Stimulated activated CD4-positive, alpha-beta T cell treated with anti-CD3 and anti-CD28 coated beads, Interleukin-1b, Interleukin-23, amount 100 ng/mL, for 1 hour (primary cell): ENCODE measurements at places on chromosomes 16 and 17.
A peak's percentile ranks its signal among the peaks of the same experiment; 100 is the strongest.

- no peak for DNase-seq
Measured at GRCh38 chr17:62658136-62658920, 30.9 kb downstream of the MRC2 start.

DNA sequence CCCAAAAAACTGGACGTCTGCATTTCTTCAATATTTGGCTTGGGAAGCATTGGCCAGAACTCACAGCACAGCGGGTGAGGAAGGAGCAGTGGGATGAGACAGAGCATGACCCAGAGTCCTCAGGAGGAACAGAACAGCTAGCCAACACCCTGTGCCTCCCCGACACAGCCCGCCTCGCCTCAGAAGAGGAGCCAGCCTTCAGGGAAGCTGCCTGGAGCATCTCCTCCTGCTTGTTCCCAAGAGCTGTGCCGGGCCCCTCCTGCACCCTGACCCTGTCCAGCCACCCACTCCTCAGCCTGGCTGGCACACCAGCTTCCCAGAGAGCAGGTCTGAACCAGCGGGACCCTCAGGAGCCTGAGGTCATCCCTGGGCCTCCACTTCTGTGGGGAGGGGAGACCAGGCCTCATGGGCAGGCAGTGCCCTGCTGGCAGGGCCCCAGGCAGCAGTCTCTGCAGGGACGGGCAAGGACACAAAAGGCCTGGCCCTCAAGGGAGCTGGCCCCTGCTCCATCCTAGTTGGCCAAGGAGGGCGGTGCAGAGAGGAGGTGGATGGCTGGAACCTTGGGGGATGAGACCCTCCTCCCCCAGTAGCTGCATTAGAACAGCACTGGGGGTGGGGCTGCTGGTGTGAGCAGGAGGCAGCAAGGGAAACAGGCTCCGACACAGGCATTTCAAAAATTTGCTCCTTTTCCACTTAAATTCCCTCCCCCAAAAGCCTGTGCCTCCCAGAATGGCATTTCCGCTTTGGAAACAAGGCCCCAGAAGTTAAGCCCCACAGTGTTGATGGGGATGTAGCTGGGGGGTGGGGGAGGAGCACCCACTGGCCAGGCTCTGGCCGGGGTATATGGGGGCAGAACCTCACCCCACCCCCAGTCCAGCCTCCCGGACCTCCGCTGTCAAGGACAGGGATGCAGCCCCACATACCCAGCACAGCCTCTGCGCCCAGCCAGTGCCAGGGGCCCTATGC, 1.8 kb upstream of the BCAR1 start:
- DNase-seq, result no peak

GRCh38 chr16:1700246-1700645, 5.7 kb upstream of the MAPK8IP3 start:
- no peak for DNase-seq

DNA sequence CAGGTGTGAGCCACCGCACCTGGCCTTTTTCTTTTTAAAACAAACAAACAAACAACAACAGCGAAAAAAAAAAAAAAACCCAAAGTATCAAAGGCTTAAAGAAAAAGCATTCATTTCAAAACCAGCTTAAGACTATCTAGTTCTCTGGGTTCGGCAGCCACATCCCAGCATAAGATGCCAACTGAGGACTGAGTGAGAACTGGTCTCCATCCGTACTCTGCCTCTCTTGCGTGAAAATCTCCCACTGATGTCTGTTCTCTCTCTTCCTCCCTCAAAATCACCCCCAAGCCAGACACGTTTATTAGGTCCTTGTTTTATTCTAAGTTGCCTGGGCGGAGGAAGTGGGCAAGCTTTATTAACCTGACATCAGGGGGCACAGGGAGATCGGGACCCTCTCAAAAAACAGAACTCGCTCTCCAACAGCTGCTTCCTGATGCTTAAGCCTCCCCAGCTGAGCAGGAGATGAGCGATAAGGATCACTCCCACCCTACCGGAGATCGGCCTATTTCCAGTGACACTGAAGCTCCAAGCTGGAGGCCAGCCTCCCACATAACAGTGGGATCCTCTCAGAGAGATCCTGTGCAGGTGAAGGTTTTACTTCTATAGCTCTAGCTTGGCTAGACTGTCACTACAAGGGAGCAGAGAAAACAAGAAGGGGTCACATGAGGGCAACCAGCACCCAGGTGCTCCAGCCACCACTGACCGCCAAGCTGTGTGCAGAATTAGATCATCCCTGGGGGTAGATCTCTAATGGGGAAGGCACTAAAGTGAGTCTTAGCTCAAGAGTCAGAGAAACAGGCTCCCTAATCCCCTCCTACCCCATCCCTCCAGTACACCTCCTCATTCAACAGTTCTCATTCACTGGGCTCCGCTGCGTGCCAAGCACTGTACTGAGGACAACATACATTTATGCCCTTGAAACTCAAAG, 13.6 kb downstream of the CDC42EP4 start:
- no peak for DNase-seq

DNA sequence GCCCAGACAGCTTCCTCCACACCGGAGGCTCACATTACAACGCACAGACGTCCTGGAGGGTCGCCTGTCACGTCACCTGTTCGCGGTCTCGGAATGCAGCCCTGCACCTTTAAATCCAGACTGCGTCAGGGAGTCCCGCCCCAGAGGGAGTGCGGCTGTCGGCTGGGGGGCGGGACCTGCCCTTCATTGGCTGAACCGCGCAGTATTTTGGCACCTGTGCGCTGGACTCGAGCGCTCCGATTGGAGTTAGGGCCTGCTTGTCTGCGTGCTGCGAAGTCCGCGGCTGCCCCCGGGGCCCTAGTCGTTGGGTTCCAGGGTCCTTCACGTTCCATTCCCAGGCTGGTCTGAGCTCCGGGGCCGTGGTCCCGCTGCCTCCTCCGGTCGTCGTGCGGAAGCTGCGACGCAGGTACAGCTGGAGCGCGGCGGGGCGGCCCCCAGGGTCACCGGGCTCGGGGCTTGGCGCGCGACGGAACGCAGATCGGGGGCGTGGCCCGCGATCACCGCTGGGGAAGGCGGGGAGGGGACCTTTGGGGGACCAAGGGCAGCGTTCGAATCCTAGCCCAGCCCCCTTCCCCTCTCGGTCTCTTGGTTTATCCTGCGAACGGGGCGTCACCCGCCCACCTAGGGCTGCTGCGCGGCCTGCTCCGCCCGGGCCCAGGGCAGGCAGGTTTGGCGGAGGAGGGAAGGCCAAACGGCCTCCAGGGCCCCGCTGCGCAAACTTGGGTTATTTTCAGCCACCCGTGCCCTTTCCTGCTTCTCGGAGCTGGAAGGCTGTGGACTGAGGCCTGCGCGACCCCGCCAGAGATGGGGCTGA, at the start of gene MIEF2:
TSS of gene MIEF2 (plus strand) at position 331 of the 814 bp plus-strand sequence. CDS start 2,059 bp downstream, outside the sequence.
- peak; percentile 73 for DNase-seq

DNA sequence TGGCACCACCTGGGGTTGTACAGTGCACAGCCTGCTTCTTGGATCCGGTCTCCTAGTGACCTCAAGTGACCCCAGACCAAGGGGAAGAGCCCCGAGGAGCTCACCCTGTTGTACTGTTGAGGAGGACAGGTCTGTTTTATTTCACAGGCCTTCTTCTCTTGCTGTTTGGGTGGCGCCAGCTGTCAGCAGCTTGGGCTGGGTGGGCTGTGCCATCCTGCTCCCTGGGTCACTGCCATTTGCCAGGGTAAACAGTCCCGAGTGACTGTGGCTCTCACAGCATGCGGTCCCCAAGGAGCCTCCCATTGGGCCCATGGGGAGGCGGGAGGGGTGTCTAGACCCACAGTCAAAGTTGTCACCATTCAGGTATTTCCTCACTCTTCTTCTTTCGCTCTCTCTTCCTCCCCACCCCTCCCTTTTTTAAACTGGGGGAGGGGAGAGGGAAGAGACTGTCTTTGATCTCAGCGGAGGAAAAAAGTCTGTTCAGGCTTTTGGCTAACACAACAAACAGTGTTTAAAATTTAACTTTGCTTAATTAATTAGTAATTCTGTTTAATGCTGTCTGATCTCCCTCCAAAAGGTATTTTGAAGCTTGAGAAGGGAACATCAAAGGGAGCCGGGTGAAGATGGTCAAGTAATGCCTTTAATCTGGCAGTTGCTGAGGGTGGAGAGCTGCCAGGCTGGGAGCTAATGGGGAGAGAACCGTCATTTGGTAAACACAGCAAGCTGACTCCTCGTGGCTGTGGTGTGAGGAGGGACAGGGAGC, 64.0 kb downstream of the SNX20 start:
- no peak for DNase-seq

GRCh38 chr17:50173335-50173941, 7.6 kb downstream of the SGCA start:
- no peak for DNase-seq

DNA sequence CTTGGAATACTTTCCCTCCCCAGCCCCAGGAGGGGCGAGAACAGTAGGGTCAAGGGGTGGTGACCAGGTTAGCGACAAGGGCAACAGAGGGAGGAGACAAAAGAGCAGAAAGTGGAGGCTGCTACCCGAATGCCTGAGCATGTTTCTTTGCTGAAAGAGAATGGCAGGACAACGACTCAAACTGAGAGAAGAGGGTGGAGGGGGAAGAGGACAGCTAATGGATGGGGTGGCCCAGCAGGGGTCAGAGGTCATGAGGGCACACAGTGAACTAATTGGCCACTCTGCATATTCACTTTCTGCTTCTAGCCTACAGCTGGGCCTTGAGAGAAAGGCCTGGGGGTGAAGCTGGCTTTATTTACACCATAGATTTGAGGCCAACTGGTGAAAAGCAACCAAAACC, 19.1 kb upstream of the DDX52 start:
- DNase-seq, result no peak

GRCh38 chr17:6815775-6816174, 15.8 kb downstream of the TEKT1 start:
- no peak for DNase-seq

GRCh38 chr17:28385406-28385805, 13.9 kb downstream of the SARM1 start:
- no peak for DNase-seq

DNA sequence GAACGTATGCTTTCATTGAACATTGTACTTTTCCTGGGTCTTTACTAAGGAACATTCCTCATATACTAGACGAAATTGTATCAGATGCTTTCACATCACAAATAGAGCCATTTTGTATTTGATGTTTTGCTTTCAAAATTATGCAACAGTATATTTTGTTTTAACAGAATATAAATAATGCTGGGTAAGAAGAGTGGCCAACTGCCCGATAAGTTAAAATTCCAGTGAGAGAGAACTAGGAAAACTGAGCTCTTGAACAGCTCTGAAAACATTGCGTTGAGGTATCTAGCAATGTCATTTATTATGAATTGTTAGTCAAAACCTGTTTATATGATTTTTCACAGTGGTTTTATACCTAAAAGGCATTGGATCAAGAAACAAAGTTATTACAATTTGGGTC, 50.8 kb downstream of the USP10 start:
- DNase-seq, result no peak

- no peak for DNase-seq
Measured at GRCh38 chr17:50692448-50693035, 15.2 kb downstream of the ANKRD40 start.

- no peak for DNase-seq
Measured at GRCh38 chr16:54779549-54779948, 151.1 kb upstream of the IRX5 start.

DNA sequence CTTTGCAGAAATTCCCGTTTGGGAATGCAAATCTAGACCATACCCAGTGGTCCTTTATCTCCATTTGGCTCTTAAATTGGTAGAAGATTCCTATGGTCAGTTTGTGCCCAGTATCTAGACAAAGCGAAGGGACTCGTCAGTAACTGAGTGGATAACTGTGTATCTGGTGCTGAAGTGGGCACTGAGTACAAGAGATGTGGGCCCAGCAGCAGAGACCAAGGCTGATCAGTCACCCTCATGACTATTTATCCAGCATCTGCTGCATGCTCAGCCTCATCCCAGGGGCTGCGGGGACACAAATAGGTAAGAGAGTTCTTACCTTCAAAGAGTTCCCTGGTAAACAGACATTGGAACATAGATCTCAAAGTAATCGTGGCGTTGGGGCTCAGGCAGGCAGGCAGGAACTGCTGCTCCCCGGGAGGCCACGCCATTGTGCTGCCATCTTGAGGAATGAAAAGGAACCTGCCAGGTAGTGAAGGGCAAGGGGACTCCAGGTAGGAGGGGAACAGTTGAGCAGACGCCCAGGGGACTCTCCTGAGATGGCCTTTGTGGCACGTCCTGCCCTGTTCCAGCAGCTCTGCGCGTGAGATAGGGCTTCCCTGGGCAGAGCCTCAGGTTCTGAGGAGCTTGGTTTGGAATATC, 10.3 kb downstream of the NT5M start:
- DNase-seq, result peak; percentile 54

- DNase-seq, result no peak
Measured at GRCh38 chr16:7548796-7549318, 216.2 kb downstream of the RBFOX1 start.

DNA sequence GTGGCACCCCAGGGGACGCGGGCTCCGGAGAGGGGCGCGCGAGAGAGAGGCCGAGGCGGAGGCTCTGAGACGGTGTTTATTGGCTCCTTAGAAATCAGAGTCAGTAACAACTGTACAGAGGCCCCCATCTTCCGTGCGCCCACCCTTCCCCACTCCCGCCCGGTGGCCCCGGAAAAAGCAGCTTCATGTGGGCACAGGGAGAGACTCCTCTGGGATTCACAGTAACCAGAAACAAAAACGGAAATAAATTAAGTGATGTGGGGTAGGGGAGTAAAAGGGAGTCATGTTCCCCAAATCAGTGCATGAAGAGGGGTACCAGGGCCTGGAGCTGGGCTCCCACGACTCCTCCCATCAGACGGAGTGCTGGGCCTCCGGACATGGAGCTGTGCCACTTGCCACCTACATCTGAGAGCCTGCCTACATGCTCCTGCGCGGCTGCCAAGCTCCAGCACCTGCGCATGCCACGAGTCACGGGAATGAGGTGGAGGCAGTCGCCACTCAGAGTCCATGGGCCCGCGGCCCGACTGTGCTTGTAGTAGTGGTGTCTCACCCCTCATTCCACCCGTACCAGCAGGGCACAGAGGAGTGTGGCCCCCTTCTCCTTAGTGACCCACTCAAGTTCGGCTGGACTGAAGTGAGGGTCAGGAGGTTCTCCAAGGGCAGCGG, 543 bp upstream of the GPS2 start:
- no peak for DNase-seq

DNA sequence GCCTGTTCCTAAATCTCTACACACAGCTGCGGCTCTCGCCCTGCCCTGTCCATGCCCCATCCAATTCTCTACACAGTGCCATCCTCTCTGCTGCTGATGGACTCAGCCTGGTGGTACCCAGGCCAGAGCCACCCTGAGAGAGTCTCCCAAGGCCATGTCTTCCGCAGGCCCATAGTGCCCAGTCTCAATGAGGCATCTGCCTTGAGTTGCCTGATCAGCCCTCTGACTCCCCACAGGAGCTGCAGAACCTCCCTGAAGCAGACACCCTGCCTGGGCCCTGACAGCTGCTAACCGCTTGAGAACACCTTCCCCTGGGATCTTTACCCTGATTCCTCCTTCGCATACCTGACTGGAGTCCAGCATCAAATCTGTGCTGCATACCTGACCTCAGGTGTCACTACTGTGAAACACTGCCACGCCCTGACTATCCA, 13.3 kb downstream of the TSPOAP1 start:
- no peak for DNase-seq

GRCh38 chr16:30186782-30187555, 3.6 kb downstream of the CORO1A start:
- DNase-seq, result peak; percentile 73

- DNase-seq, result no peak
Measured at GRCh38 chr17:77414811-77415400, 274.1 kb downstream of the SEC14L1 start.
